ENCODE measurements at places on chromosomes 6 and 20. TPM values are rescaled to one million over a fixed set of nuclear protein-coding genes. Genes with fewer than 3 reads are reported as not detected.

DNA sequence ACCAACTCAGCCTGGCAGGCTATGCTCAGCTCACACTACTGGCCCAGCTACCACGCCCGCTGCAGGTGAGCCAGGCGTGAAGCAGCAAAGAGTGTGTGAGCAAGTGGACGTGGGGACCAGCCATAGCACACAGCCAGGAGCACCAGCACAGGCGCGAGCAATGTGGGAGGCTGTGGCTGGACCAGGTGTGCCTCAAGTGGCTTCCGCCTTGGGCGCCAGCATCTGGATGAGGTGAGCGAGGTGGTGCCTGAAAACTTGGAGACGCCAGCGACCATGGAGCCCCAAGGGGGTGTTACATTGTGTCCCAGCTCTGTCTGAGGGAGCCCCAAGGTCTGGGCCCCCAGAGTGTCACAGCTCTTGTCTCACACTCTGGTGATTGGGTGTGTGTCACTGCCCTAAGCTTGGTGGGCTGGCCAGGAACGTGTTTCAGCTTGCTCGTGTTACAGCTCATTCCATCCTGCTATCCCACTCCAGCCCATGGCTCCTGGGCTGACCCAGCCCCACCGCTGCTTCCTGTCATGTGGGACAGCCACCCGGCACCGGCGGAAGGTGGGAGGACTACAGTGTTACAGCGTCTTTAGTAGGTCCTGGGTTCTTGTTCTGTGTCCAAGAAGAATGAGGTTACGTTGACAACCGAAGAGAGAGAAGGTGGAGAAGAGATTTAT, 508.0 kb upstream of the MMS22L start:
- DNase-seq = no peak

- peak; percentile 27 for DNase-seq
These were observed 509.7 kb upstream of the MARCKS start for GRCh38 chr6:113347436-113347835.

Gene SRMS
- total RNA-seq = not detected

- DNase-seq = no peak
These were observed 299.4 kb downstream of the ZFAND3 start for GRCh38 chr6:38118791-38119365.

Measured in A172 (cell line).